Osteocyte (in vitro differentiated cells): ENCODE measurements at places on chromosomes 7 and 10. TPM values are rescaled to one million over a fixed set of nuclear protein-coding genes. Genes with fewer than 3 reads are reported as not detected.

GRCh38 chr10:5584895-5585516 lies 60.2 kb downstream of the CALML3 start:
- DNase-seq, result no peak
- peaks cover 33% of the 10 kb centered on the region for H3K4me1 ChIP-seq
- H3K27ac ChIP-seq, result peak overlapping the region; percentile 50

- H3K27me3 ChIP-seq, result peaks cover 10% of the 10 kb centered on the region
- H3K4me1 ChIP-seq, result no peaks in the 10 kb centered on the region
- H3K36me3 ChIP-seq, result no peaks in the 10 kb centered on the region
- H3K4me3 ChIP-seq, result no peak overlapping the region
- DNase-seq, result no peak
These were observed 40.9 kb upstream of the PLXDC2 start for GRCh38 chr10:19775296-19775695.

The TSC22D4 gene
- 46.8 and 46.9 TPM in 2 replicates for total RNA-seq

The WDFY4 gene
- not detected in 2 replicates for total RNA-seq

The NUDT13 gene
- 2.8 and 3.2 TPM in 2 replicates for total RNA-seq

The TLX1 gene
- total RNA-seq, result not detected in 2 replicates
